ENCODE measurements at places on chromosomes 11 and 22. TPM values are rescaled to one million over a fixed set of nuclear protein-coding genes. Genes with fewer than 3 reads are reported as not detected.

TBX1 gene
- 14.7 TPM for polyA plus RNA-seq

BID gene
- 208 TPM for polyA plus RNA-seq

CNGA4 gene
- polyA plus RNA-seq: 0.05 TPM

KRTAP5-10 gene
- not detected for polyA plus RNA-seq

TSGA10IP gene
- not detected for polyA plus RNA-seq

GRCh38 chr11:86980086-86980796 lies 25.0 kb upstream of the FZD4 start:
- DNase-seq: no peak
- no peak overlapping the region for H3K4me3 ChIP-seq
- no peaks in the 10 kb centered on the region for H3K36me3 ChIP-seq
- H3K27ac ChIP-seq: no peak overlapping the region

DNA sequence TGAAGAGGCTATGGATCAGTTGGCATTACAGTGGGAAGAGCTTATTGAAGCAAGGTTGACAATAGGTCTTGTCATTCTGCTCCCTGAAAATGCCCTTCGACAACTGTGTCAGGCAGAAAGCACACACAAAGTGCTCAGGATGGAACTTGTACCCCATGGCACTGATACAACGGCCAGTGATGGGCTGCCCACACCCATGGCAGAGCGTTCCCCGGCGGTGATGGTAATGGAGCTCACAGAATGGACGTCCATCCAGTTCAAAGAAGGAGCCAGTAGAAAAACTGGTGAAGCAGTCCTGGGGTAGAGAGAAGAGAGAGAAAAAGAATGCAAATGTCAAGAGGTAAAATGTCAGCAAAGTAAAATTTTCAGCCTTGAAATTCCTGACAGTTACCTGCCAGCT lies 19.5 kb upstream of the OR5B21 start:
- H3K36me3 ChIP-seq: no peaks in the 10 kb centered on the region
- H3K4me3 ChIP-seq: no peak overlapping the region
- H3K27me3 ChIP-seq: no peaks in the 10 kb centered on the region
- no peak for DNase-seq
- no peaks in the 10 kb centered on the region for H3K4me1 ChIP-seq

DNA sequence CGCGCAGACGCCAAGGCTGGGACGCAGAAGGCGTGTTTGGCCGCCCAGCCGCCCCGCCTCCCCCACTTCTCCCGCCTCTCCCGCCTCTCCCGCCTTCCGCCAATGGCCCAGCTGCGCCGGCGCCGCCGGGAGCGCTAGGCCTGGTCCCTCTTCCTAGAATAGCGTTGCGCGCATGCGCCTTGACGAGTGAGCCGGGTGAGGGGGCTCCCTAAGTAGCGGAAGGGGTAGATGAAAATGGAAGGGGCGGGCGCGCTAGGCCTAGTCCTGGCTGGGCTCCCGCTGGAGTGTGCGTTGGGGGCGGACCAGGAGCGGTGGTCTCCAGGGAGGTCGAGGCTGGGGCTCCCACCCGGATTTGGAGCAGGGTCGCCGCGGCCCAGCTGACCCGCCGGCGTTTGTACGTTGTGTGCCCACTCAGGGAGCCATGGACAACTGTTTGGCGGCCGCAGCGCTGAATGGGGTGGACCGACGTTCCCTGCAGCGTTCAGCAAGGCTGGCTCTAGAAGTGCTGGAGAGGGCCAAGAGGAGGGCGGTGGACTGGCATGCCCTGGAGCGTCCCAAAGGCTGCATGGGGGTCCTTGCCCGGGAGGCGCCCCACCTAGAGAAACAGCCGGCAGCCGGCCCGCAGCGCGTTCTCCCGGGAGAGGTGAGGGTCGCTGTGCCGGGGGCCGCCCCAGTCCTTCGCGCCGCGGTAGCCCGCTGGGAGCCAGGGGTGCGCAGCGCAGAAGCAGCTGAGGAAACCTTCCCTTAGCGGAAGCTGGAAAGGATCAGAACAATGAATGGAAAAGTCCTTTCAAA lies at the start of gene AKIP1:
Gene AKIP1 (plus strand): TSS at position 161 of the 795 bp plus-strand sequence. CDS start 261 bp downstream, at position 422.
- peak within 1 kb of the TSS; percentile 79 for H3K27ac ChIP-seq
- peak; percentile 97 for DNase-seq
- H3K36me3 ChIP-seq: peaks cover 12% of the 10 kb centered on the region
- H3K4me1 ChIP-seq: peaks cover 15% of the 10 kb centered on the region
- peak within 1 kb of the TSS; percentile 94 for H3K4me3 ChIP-seq

DNA sequence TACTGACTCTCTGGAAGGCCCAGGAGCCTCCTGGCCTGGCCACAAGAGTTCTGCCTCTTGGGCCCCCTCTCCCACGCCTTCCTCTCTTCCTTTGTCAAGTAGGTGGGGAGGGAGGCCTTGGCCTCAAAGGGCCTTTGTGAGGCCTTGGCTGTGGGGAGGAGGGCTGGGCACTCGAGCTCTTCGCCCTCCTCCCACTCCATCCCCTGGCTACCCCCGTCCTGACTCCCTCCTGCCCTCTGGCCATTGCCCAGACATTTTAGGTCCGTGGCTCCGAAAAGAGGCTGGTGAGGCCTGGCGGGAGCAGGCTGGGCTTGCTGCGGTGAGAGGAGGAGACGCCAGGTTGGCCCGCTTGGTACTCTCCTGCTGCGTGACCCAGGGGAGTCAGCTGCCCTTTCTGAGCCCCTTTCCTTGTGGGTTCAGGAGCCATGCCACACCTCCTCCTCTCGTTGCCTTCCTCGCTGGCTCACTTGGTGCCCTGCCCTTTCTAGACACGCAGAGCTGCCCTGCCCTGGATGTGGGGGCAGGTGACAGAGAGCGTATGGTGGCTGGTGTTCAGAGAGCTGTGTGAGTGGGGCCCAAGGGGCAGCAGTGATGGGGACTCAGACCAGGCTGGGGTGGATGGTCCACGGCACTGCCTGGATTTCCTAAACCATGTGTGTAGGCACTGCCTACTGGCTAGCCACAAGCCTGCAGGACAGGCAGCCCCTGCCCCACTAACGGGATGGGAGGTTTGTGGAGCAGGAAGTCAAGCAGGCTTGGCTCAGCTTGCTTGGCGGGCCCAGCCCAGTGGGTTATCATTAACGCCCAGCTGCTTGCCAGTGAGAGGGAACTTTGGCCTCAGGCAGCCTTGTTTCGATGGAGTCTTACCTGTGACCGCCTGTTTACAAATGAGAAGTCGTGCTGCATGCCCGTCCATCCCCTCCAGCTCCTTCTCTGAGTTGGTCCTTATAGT lies 15.8 kb upstream of the OMP start:
- no peaks in the 10 kb centered on the region for H3K4me1 ChIP-seq
- peak; percentile 20 for DNase-seq
- no peak overlapping the region for H3K27ac ChIP-seq

DNA sequence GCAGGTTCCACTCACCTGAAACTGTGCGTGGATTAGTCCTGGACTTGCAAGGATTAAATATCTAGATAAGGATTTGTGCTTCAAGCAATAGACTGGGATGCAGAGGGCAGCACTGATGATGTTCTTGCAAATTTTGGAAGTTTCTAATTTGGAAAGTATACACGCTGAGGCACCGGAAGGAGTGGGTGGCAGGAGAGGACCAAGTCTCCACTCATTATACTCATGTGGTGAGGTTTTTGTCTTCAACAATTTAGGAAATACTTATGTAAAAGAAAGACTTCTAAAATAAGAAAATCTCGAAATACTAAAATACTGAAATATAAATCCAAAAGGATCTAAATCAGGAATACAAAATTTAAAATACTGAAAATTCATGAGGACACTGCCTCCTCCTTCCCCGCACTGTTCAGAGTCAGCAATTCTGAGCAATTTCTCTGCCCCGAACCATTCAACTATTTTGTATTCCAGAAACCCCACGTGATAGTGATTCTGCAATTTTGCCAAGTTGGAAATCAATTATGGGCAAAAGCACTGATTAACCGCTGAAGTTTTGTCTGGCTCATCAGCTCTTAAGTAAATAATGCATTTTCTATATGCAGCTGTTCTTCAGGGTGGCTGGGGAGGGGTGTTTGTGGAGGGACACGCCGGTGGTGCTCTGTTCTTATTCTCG lies 47.0 kb upstream of the CLMP start:
- H3K27me3 ChIP-seq: peaks cover 8% of the 10 kb centered on the region
- H3K36me3 ChIP-seq: no peaks in the 10 kb centered on the region
- DNase-seq: no peak
- no peaks in the 10 kb centered on the region for H3K4me1 ChIP-seq
- no peak overlapping the region for H3K27ac ChIP-seq

DNA sequence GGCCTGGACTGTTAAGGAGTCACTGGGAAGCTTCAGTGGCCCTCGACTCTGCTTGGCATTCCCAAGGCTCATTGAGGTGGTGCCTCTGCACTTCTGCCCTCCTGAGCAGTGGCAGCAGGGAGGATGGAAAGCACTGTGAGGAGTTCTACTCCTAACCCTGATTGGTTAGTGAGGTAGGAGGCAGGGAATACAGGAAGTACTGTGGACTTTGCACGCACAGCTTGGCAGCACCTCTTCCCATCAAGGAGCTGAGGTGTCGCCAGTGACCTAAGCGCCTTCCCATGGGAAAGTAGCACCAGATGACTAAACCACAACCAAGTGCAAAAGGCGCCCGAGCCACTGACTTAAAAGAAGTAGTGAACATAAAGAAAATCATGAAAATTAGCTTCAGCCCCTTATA lies 152.5 kb upstream of the CADM1 start:
- H3K4me1 ChIP-seq: no peaks in the 10 kb centered on the region
- H3K27me3 ChIP-seq: peaks cover 10% of the 10 kb centered on the region
- DNase-seq: no peak
- no peaks in the 10 kb centered on the region for H3K36me3 ChIP-seq
- H3K27ac ChIP-seq: no peak overlapping the region
- H3K4me3 ChIP-seq: no peak overlapping the region

GRCh38 chr11:47923667-47924066 lies 56.7 kb upstream of the PTPRJ start:
- H3K4me1 ChIP-seq: peaks cover 2% of the 10 kb centered on the region
- H3K36me3 ChIP-seq: no peaks in the 10 kb centered on the region
- H3K4me3 ChIP-seq: no peak overlapping the region
- no peaks in the 10 kb centered on the region for H3K27me3 ChIP-seq
- no peak overlapping the region for H3K27ac ChIP-seq

- no peaks in the 10 kb centered on the region for H3K4me1 ChIP-seq
- H3K27me3 ChIP-seq: peaks cover 8% of the 10 kb centered on the region
Observed at GRCh38 chr11:102485095-102485722, 32.6 kb upstream of the TMEM123 start.

DNA sequence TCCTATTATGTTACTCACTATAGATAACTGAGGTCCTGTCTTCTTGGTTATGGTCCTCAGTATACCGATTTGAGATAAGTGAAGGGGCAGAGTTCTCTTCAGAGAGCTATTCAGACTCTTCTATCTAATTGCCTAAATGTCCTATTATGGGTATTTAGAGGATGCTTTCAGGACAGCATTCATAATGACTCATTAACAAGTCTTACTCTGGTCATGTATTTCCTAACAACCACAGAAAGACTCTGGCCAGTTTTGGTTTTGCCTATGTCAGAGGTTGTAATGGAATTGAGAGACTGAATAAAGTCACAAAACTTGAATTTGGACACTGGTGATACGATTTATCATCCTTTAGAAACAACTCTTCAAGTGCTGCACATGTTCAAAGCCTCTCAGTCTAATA lies 1233.0 kb downstream of the JRKL start:
- no peak for DNase-seq
- H3K4me1 ChIP-seq: no peaks in the 10 kb centered on the region
- no peak overlapping the region for H3K27ac ChIP-seq
- no peak overlapping the region for H3K4me3 ChIP-seq
- no peaks in the 10 kb centered on the region for H3K27me3 ChIP-seq

DNA sequence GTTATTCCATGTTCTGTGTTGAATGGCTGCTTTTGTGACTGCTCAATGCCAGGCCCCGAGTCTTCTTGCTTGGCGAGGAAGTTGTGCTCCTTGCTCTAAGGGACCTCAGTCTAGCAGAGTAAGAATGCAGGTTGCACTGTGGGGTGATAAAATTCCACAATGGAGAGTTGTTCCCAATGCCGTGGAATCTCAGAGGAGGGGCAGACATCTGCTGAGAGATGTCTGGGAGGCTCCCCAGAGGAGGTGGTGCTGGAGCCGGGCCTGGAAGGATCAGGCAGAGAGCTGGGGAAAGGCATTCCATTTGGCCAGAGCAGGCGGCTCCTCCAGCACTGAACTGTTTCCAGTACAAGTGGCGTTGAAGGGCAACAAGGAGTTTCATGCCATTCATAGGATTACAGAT lies 55.2 kb downstream of the ST3GAL4 start:
- H3K27me3 ChIP-seq: no peaks in the 10 kb centered on the region
- no peaks in the 10 kb centered on the region for H3K4me1 ChIP-seq
- no peak overlapping the region for H3K27ac ChIP-seq
- H3K36me3 ChIP-seq: peaks cover 5% of the 10 kb centered on the region
- no peak for DNase-seq

- H3K36me3 ChIP-seq: no peaks in the 10 kb centered on the region
- H3K27me3 ChIP-seq: no peaks in the 10 kb centered on the region
- DNase-seq: no peak
Observed at GRCh38 chr11:1967641-1968225, 20.6 kb downstream of the MRPL23 start.

- H3K27me3 ChIP-seq: no peaks in the 10 kb centered on the region
- H3K4me3 ChIP-seq: no peak overlapping the region
- peaks cover 8% of the 10 kb centered on the region for H3K4me1 ChIP-seq
- no peak for DNase-seq
- H3K36me3 ChIP-seq: peaks cover 17% of the 10 kb centered on the region
- H3K27ac ChIP-seq: no peak overlapping the region
Observed at GRCh38 chr22:25364281-25364680, 144.8 kb downstream of the CRYBB2 start.

DNA sequence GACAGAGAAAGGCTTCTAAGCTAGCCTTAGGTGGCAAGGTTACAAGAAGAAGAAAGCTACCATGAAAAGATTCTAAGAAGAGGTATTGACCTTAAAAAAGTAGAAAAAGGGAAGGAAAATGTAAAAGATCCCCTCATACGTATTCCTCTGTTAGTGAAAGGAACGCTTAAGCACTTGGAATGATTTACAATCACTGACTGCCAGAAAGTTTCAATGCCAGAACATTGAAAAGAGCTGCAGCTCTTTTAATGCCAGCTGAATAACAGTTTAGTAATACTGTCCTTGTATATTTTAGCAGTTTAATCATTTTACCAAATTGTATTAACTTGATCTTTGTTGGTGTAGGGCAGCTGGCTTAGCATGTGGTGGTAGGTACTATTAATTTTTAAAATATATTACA lies 650.7 kb downstream of the FAM181B start:
- no peaks in the 10 kb centered on the region for H3K36me3 ChIP-seq
- no peak overlapping the region for H3K27ac ChIP-seq
- no peaks in the 10 kb centered on the region for H3K4me1 ChIP-seq
- no peak overlapping the region for H3K4me3 ChIP-seq

- H3K4me3 ChIP-seq: no peak overlapping the region
- no peak overlapping the region for H3K27ac ChIP-seq
- H3K4me1 ChIP-seq: no peaks in the 10 kb centered on the region
- DNase-seq: no peak
- no peaks in the 10 kb centered on the region for H3K36me3 ChIP-seq
- H3K27me3 ChIP-seq: no peaks in the 10 kb centered on the region
Observed at GRCh38 chr22:28344918-28345703, 334.5 kb downstream of the TTC28 start.

- H3K27ac ChIP-seq: no peak overlapping the region
- no peak for DNase-seq
- H3K4me1 ChIP-seq: no peaks in the 10 kb centered on the region
- peaks cover 4% of the 10 kb centered on the region for H3K27me3 ChIP-seq
- no peak overlapping the region for H3K4me3 ChIP-seq
- H3K36me3 ChIP-seq: no peaks in the 10 kb centered on the region
Observed at GRCh38 chr11:123357990-123358827, 71.9 kb upstream of the GRAMD1B start.

- H3K27me3 ChIP-seq: no peaks in the 10 kb centered on the region
- no peaks in the 10 kb centered on the region for H3K4me1 ChIP-seq
- DNase-seq: no peak
- H3K27ac ChIP-seq: no peak overlapping the region
- no peaks in the 10 kb centered on the region for H3K36me3 ChIP-seq
Observed at GRCh38 chr11:2630679-2631078, 69.1 kb downstream of the KCNQ1OT1 start.

- peaks cover 5% of the 10 kb centered on the region for H3K4me1 ChIP-seq
- no peak overlapping the region for H3K27ac ChIP-seq
- no peak overlapping the region for H3K4me3 ChIP-seq
- DNase-seq: no peak
- no peaks in the 10 kb centered on the region for H3K36me3 ChIP-seq
Observed at GRCh38 chr11:120316880-120317688, 8.0 kb upstream of the TLCD5 start.

Measured in K562 (cell line).